ENCODE measurements at places on chromosomes 1 and 21.

- DNase-seq = peak; percentile 9
Measured at GRCh38 chr1:3068564-3069431, at the start of gene PRDM16. Gene PRDM16 (plus strand): TSS chr1:3069203. CDS start chr1:3069260, 57 bp downstream.

- DNase-seq = no peak
Measured at GRCh38 chr1:14964711-14965055, 188.9 kb upstream of the TMEM51 start.

DNA sequence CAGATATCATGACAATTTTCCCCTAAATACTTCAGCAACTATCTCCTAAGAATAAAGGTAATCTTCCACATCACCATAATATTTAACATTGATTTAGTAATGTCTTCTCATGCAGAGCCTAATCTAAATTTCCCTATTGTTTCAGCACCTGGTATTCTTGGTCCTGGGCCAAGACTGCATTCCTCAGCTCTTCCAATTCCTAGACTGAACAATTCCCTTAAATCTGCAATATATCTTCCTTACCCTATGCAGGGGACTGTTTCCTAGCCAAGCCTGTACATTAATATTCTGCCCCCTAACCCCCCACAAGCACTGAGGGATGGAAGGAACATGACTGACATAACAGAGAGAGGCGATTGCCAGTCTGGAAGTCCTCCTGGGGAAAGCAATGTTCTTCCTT, 28.7 kb upstream of the DISP1 start:
- DNase-seq = no peak

DNA sequence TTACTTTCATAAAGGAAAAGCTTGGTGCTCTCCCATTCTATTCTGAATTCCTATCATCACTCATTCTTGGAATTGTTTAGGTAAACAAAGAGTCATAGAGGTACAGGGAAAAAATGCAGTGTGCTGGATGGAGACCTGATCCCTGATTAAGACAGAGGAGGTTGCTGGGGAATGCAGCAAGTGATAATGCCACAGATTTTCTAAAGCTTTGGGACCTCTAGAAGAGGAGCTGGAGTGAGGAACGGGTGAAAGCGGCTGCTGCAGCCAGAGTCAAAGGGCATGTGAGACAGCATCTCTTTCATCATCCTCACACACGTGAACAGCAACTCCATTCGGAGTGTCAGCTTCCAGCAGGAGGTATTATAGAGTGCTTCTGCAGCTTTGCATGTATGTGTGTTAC, 54.9 kb upstream of the DIPK1A start:
- no peak for DNase-seq

- peak; percentile 48 for DNase-seq
Measured at GRCh38 chr1:89987159-89987819, 7.6 kb upstream of the ZNF326 start.

- no peak for DNase-seq
Measured at GRCh38 chr1:59747420-59748024, 67.2 kb upstream of the HOOK1 start.

DNA sequence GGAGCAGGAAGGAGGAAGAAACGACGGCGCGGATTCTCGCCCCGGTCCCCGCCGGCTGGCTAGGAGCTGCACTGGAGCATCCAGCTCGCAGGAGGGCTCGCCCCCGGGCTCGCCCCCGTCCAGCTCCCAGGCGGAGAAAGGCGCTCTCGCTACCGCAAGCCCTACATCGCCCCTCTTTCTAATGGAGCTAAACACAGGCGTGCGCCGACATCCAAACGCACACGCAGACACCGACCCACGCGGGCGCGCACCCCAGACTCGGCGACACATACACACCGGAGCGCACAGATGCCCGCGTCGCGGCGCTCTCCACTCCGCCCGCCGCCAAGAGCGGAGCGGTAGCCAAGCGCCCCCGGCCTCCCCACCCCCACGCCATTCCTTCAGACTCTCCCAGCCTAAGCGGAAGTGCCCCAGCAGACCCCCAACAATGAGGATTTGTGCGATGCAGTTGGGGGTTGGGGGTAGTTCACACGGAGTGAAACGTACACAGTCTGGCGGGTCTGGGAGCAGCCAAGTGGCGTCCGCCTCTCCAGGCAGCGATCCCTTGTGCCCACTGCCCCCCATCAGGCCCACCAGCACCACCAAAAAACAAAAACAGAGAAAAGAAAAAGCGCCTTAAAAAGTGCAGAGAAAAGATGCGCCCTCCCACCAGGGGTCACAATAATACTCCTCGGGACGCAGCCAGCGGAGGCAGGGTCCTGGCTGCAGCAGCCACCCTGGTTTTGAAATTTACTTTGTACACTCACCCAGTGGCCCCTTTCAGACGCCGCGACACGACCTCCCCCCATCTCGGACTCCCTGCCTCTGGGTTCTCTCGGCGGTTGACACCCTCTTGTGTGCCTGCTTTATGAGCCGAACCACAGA, 1.4 kb downstream of the DAB1 start:
- no peak for DNase-seq

GRCh38 chr1:6486433-6487011, 4.9 kb downstream of the PLEKHG5 start:
- peak; percentile 88 for DNase-seq

DNA sequence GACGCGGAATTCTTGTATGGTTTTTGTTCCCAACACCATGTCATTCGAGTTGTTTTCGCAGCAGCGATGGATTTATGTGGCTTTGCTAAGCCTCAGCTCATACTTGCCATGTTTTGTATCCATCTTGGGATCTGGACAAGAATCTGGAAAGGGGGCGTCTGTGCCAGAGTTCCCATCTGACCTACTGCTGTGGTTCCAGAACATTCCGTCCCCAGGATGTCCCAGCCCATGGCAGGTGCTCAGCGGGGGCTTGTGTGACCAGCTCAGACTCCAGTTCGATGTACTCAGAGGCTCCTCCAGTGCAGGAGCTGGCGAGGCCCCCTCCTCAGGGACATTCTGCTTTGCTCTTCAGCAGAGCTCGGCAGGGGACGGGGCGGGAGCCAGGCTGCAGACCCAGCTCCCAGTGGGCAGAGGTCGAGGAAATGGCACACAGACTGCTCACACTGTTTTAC, 24.0 kb upstream of the ADARB1 start:
- DNase-seq = no peak

GRCh38 chr1:169090900-169091311, 15.6 kb upstream of the ATP1B1 start:
- no peak for DNase-seq

GRCh38 chr1:230972855-230973271, 5.8 kb downstream of the TTC13 start:
- DNase-seq = peak; percentile 11

Measured in Calu3 (cell line).